ENCODE measurements at places on chromosomes 5 and 9.

DNA sequence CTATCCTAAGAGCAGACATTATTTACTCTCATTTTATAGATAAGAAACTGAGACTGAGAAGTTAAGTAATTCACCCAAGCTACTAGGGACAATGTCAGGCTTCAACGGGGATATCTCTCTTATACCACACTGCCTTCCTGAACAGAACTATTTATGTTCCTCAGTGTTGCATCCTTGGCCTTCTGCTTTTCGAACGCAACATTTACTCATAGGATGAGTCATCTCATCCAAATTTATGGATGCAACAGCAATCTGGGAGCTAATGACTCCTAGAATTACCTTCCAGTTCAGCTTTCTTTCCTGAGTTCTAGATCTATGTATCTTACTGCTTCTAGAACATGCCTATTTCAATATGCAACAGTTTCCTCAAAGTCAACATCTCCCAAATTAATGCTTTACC lies 103.6 kb upstream of the PAM start:
- H3K4me1 ChIP-seq = no peaks in the 10 kb centered on the region
- H3K27me3 ChIP-seq = peaks cover 6% of the 10 kb centered on the region
- no peaks in the 10 kb centered on the region for H3K36me3 ChIP-seq
- H3K27ac ChIP-seq = no peak overlapping the region
- H3K4me3 ChIP-seq = no peak overlapping the region

DNA sequence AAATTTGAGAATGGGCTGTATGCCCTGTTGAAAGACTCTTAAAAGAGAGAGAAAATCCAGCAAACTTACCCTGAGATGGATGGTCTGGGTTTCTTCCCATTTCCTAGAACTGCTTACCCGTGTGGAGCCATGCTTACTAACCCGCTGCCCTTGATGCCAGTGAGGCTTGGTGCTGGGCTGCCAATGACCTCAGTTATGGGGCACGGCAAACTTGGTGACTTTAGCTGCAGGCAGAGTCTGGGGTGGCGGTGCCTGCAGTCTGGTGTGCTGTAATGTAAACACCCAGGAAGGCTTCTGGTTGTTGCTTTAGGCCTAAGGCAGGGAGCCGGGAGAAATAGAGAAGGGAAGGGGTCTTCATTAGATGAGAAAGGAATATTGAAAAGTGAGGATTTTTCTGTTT lies 7.3 kb upstream of the TENT4A start:
- H3K27ac ChIP-seq = no peak overlapping the region
- peaks cover 11% of the 10 kb centered on the region for H3K4me1 ChIP-seq
- no peak overlapping the region for H3K4me3 ChIP-seq
- no peak for DNase-seq
- no peaks in the 10 kb centered on the region for H3K36me3 ChIP-seq

GRCh38 chr9:11318946-11319345 lies 706.1 kb upstream of the PTPRD start:
- H3K4me3 ChIP-seq = no peak overlapping the region
- no peaks in the 10 kb centered on the region for H3K4me1 ChIP-seq
- DNase-seq = no peak
- H3K36me3 ChIP-seq = no peaks in the 10 kb centered on the region
- no peaks in the 10 kb centered on the region for H3K27me3 ChIP-seq

GRCh38 chr5:61202213-61202612 lies 39.9 kb upstream of the SMIM15 start:
- no peak overlapping the region for H3K4me3 ChIP-seq
- peaks cover 27% of the 10 kb centered on the region for H3K27me3 ChIP-seq
- H3K36me3 ChIP-seq = no peaks in the 10 kb centered on the region
- H3K4me1 ChIP-seq = peaks cover 15% of the 10 kb centered on the region

GRCh38 chr5:158910782-158911692 lies 188.7 kb downstream of the EBF1 start:
- H3K27ac ChIP-seq = no peak overlapping the region
- no peaks in the 10 kb centered on the region for H3K27me3 ChIP-seq
- no peak for DNase-seq
- H3K4me3 ChIP-seq = no peak overlapping the region
- no peaks in the 10 kb centered on the region for H3K36me3 ChIP-seq

DNA sequence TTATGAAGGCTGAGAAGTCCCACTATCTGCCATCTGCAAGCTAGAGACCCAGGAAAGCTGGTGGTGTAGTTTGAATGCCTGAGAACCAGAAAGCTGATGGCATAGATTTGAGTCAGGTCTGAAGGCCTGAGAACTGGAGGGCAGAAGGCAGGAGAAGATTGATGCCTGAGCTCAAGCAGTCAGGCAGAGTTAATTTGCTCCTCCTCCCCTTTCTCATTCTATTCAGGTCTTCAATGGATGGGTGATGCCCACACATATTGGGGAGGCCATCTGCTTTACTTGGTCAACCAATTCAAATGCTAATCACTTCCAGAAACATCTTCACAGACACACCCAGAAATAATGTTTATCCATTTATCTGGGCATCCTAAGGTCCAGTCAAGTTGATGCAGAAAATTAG lies 87.6 kb upstream of the CPLX2 start:
- no peaks in the 10 kb centered on the region for H3K36me3 ChIP-seq
- no peak overlapping the region for H3K4me3 ChIP-seq
- no peak for DNase-seq
- H3K4me1 ChIP-seq = no peaks in the 10 kb centered on the region

All from activated CD8-positive, alpha-beta T cell treated with anti-CD3 and anti-CD28 coated beads for 36 hours (primary cell).